ENCODE measurements at places on chromosomes 1 and 21. TPM values are rescaled to one million over a fixed set of nuclear protein-coding genes. Genes with fewer than 3 reads are reported as not detected.

Gene OR14C36
- total RNA-seq, result not detected

Gene KIF21B
- 0.52 TPM for total RNA-seq

Gene G0S2
- total RNA-seq, result 2.3 TPM

Gene TRIM17
- total RNA-seq, result 1.3 TPM

Gene PLXNA2
- 47.5 TPM for total RNA-seq

Gene OR2T6
- total RNA-seq, result not detected

Gene DENND2C
- 41.4 TPM for total RNA-seq

Gene FBXO2
- total RNA-seq, result 5.9 TPM

Gene FOXD3
- total RNA-seq, result not detected

Gene OR2T29
- total RNA-seq, result not detected

Gene FHAD1
- 0.32 TPM for total RNA-seq

Gene RAD54L
- total RNA-seq, result 5.2 TPM

Gene NRDC
- 94.9 TPM for total RNA-seq

Gene KRTAP12-2
- not detected for total RNA-seq

Gene KIAA1614
- 0.36 TPM for total RNA-seq

Gene CLCA1
- total RNA-seq, result 0.08 TPM

Gene TFF2
- not detected for total RNA-seq

Gene NIBAN1
- total RNA-seq, result 27.5 TPM

Gene SPATA21
- not detected for total RNA-seq

Gene FCGR1A
- total RNA-seq, result 0.40 TPM

Gene FMO2
- total RNA-seq, result 113 TPM

Gene AADACL3
- total RNA-seq, result not detected

Gene NPPA
- total RNA-seq, result not detected

Gene IGSF9
- 13.0 TPM for total RNA-seq

Gene CD5L
- total RNA-seq, result not detected

Gene FCRL3
- 0.20 TPM for total RNA-seq

Gene CSF3R
- total RNA-seq, result 3.2 TPM

Gene PTPN14
- total RNA-seq, result 25.3 TPM

Gene TAS1R3
- 0.56 TPM for total RNA-seq

Gene TSTD1
- total RNA-seq, result 67.9 TPM

Gene PTPRC
- 3.5 TPM for total RNA-seq

Gene BCAS2
- 31.1 TPM for total RNA-seq

Gene OTUD7B
- total RNA-seq, result 11.8 TPM

Data from esophagus mucosa (tissue), 1 donor.